ENCODE measurements at places on chromosomes 11 and 22.

DNA sequence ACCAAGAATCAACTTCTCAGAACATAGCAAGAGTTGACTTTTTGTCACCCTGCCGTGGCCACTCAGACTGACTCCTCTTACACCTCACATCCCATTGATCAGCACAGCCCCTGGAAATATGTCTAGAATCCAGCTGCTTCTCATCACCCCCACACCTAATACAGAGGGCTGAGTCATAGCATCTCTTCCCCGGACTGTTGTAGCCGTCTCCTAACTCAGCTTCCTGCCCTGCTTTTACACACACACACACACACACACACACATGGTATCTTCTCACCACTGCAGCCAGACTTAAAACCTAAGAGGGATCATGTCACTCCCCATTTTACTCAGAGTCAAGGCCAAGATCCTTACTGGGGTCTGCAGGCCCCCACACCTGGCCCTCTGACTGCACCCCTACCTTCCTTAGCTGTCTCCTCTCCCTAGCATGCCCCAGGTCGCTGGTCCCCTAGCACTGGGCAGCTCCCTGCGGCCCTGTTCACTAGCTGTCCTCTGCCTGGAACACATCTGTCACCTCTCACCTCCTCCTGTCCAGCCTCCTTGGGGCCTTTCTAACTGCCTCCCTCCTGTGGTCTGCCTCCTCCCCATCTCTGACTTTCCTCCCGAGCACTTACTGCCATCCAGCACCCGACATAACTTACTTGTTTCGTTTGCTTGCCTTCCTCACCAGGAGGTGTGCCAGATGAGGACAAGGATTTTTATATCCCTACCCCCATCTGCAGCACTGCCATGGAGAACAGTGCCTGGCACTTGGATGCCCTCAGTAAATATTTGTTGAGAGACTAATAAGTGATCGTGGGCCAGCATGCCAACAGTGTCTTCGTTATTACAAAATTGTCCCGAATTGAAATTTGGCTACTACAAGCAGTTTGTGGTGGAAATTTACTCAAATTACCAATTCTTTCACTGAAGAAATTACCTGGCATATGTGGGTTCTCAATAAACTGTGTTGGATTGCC, 61.9 kb downstream of the BMAL1 start:
- DNase-seq = no peak

DNA sequence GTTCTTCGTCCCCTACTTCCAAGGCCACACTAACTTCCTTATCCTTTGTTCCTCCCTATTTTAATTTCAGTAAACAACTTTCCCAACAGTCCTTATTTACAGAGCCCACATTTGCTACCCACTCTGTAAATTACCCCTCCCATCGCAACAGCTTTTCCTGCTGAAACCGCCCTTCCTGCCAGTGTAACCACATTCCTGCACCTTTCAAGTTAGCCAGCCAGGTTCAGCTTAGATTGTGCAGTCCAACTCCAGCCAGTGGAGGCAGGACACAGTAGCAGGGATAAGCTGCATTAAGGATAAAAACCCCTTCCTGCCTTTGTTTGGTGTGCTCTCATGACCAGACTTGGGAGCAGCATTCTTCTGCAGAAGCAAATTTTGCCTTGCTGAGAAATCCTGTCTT, 768.3 kb upstream of the ARHGAP42 start:
- no peak for DNase-seq

DNA sequence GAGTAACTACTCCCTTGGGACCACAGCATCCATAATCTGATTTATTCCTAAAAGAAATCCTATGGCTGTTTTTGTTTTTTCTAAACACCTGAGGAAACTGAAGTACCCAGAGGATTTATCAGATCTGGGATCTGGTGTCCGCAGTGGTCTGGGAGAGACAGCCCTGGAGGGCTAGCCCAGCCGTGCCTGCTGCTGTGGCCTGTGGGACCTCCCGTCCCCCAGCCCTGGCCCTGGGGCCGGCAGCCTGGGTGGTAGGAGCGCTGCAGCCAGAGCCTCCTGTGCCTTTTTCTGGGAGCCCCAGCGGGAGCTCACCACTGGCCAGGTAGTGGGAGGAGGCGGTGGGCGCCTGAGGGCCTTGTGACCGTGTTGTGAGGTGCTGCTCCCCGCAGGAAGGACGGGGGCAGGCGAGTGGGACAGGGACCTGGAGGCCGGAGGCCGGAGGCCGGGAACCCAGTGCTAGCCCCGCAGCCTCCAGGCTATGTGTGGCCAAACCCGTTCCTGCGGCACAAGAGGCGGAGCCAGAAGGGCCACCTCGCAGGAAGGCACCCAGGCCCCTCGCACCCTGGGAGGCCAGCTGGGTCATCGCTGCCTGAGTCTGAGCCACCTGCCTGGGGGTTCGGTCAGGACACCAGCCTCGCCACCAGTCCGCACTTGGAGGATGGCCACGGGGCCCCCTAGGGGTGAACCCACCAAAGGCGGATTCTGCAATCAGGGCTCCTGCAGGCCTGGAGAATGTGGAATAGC, 18.2 kb upstream of the C11orf96 start:
- no peak for DNase-seq

GRCh38 chr22:30883586-30884145, 84.9 kb downstream of the MORC2 start:
- no peak for DNase-seq

DNA sequence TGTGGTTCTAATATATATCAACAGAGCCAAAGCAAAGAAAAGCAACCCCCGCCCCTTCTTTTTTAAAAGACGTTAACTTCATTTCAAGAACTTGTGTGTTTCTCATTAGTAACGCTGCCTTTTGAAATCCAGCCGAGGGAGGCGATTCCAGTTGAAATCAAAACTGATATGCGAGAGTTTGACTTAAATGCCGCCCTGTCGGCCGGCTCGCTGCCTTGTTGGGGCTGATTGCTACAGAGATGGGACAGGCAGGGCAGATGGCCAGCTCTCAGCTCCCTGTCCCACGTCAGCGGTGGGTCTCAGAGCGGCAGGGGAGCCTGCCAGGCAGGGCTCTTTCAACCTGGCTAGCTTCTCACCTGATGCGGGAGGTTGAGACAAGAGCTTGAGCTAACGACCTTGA, 51.9 kb upstream of the ALX4 start:
- no peak for DNase-seq

GRCh38 chr11:75269367-75269660, 28.7 kb downstream of the TPBGL start:
- DNase-seq = no peak

DNA sequence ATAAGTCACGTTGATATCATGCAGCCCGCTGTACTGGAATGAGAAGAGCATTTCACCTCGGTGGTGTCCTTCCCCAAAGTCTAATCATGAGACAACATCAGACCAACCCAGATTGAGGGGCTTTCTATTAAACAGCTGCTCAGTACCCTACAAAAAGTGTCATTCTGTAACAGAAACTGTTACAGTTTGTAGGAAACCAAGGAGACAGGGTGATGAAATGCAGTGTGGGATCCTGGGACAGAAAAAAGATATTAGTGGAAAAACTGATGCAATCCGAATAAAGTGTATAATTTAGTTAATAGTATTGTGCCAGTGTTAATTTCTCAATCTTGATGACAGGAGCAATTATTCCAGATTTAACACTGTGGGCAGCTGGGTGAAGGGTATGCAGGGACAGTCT, 128.0 kb downstream of the MICAL2 start:
- no peak for DNase-seq

DNA sequence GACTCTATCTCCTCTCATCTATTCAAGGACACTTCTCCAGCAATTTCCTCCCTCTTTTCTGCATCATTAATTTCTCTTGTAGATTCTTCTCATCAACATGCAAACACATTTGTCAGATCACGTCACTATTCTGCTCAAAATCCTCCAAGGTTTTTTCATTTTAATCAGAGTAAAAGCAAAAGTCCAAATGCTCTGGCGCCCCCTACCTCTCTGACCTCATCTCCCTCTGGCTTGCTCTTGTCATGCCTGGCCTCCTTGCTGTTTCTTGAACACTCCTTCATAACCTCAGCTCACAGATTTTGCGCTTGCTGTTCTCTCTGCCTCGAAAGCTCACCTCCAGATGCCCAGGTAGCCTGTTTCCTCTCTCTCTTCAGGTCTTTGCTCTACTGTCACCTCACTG, 22.4 kb downstream of the RTCB start:
- peak; percentile 9 for DNase-seq

GRCh38 chr22:29621761-29622526, 18.5 kb downstream of the NF2 start:
- peak; percentile 90 for DNase-seq

DNA sequence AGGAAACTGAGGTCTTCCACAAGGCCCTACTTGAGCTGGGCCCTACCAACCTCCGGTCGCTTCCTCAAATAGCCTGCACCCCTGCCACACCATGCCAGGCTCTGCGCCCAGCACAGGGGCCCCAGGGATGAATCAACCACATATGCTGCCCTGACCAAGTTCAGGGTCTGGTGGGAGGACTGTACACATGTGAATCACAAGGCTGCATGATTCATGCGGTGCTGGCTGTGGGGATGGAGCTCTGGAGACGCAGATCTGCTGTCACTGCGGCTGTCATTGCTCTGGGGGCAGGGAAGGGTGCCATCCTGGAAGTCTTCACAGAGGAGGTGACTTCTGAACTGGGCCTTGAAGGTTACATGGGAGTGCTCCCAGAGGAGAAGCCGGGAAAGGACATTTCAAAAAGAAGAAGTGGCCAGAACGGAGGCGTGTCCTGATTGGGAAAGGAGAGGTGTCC, 21.5 kb downstream of the CYTH4 start:
- DNase-seq = no peak

- no peak for DNase-seq
Measured at GRCh38 chr11:16001044-16001568, 355.2 kb downstream of the SOX6 start.

GRCh38 chr11:25943031-25943430, 388.9 kb upstream of the ANO3 start:
- DNase-seq = no peak

- DNase-seq = peak; percentile 2
Measured at GRCh38 chr11:14537134-14537599, 17.0 kb upstream of the PSMA1 start.

GRCh38 chr11:99275521-99275920, 254.8 kb downstream of the CNTN5 start:
- no peak for DNase-seq

DNA sequence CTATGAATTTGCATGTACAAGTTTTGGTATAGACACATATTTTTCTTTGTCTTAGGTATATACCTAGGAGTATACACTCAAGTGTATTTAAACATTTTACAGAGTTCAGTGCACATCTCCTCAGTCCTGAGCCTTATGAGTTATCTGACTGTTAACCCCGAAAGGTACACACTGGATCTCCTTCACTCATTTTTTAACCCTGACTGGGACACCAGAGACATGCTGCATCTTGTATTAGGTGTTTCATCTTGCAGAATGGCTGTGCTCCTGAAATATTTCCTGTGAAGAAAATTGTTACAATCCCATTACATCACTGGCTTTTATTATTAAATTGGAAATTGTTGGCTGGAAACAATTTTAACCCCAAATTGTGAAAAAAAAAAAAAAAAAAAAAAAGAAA, 15.3 kb downstream of the PARVA start:
- no peak for DNase-seq

DNA sequence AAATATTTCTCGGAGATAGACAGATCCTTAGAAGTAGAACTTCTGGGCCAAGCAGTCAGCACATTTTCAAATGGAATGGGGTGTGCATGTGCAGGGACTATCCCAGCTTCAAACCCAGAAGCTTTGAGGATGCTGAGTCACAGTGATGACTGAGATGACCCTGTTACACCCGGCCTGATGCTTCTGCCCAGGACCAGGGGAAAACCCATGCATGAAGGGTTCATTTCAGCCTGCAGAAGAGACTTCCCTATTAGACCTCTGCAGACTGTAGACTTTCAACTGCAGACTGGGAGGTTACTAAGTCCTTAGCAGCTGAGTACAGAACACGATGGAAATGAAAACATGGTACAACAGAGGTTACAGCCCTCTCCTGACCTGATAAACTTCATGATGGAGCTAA, 3.6 kb upstream of the OR2AT4 start:
- DNase-seq = no peak

GRCh38 chr11:130545449-130546072, 97.1 kb downstream of the ADAMTS15 start:
- DNase-seq = no peak

GRCh38 chr11:67640021-67640757, 626 bp upstream of the TBX10 start:
- DNase-seq = peak; percentile 88

DNA sequence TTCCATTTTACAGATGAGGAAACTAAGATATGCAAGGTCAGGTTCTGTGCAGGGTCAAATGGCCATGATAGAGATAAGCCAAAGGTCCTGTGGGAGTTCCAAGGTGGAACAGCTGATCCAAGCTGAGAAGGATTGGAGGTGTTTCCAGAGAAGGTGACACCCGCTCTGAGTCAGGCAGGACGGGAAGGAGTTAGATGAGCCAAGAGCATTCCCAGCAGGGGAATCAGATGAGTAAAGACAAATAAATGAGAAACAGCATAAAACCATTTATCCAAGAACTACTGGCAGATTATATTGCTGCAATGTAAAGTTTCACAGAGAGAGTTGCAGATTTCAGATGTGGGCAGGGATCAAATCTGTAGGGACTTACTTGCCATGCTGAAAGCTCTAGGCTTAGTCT, 18.9 kb upstream of the HEPHL1 start:
- no peak for DNase-seq

DNA sequence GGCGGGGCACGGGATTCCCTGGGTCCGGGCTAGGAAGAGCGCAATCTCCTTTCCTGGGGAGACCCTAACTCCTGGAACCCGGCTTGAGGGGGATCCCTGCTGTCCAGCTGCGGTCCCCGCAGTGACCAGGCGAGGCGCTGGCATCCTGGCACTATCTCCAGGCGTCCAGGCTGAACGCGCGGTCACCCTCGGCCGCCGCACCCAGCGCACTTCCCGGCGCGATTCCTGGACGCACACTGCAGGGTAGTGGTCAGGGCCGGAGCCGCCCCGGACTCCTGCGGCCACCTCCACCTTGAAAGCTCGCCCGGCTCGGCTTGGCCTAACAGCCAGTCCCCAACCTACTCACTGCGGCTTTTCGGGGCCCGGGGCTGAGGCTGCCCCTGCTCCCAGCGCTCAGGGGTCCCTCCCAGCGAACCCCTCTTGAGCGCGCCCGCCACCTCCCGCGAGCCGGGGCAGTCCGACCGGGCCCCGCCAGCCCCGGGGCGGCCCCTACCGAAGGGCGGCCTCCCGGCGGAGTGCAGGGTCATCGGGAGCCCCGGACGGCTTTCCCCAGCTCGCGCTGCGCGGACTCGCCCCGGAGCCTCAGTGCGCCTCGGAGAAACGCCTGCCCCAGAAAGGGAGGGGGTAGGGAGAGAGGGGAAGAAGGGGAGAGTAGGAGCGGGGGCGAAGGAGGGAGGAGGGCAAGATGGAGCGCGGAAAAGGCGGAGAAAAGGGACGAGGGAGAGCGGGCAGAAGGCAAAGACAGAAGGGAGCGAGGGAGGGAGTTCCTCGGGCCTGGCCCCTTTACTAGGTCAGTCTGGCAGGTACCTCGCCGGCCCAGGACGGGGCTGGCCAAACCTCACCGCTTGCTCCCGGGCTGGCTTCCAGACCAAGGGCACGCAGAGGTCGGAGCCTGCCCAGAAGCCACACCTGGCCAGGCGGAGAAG, 1.0 kb downstream of the POU2AF3 start:
- peak; percentile 77 for DNase-seq

DNA sequence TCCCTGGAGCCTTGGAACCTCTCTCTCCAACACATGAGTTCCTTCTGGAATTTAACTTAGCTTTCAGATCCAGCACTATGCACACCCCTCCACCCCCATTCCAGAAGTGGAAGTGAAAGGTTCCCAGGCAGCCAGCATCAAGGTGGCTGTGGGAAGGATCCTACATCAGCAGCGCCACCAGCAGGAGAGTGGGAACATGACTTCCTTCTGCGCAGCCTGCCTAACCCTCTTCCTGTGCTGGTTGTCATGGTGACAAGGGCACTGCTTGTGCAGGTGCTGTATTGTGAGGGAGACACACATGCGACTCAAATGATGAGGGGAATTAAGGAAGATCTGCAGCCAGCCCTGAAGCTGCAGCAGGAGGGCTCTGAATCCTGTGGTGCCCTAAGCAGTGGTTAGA, 904.5 kb upstream of the API5 start:
- no peak for DNase-seq
